B cell (primary cell): ENCODE measurements at places on chromosomes 4 and X.

DNA sequence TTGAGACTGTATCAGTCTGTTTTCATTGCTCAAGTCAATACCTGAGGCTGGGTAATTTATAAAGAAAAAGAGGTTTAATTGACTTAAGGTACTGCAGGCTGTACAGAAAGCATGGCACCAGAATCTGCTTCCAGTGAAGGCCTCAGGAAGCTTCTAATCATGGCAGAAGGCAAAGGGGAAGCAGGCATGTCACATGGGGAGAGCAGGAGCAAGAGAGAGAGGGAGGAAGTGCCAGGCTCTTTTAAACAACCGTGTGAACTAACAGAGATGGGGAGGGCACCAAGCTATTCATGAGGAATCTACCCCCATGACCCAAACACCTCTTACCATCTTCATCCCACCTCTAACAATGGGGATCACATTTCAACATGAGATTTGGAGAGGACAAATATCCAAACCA is 7.2 kb upstream of the TMEM131L start:
- H3K4me3 ChIP-seq, result no peak overlapping the region
- H3K27ac ChIP-seq, result no peak overlapping the region
- H3K4me1 ChIP-seq, result peaks cover 4% of the 10 kb centered on the region
- no peak for DNase-seq
- no peaks in the 10 kb centered on the region for H3K36me3 ChIP-seq

- peak overlapping the region; percentile 99 for H3K4me3 ChIP-seq
- peaks cover 4% of the 10 kb centered on the region for H3K36me3 ChIP-seq
- peaks cover 10% of the 10 kb centered on the region for H3K4me1 ChIP-seq
- H3K27ac ChIP-seq, result peak overlapping the region; percentile 100
- no peaks in the 10 kb centered on the region for H3K27me3 ChIP-seq
- peak; percentile 81 for DNase-seq
Measured at GRCh38 chr4:15003401-15003890, 1.2 kb downstream of the CPEB2 start.

GRCh38 chr4:148355442-148356123 is 86.6 kb downstream of the NR3C2 start:
- no peaks in the 10 kb centered on the region for H3K27me3 ChIP-seq
- no peak for DNase-seq
- H3K4me1 ChIP-seq, result no peaks in the 10 kb centered on the region
- no peak overlapping the region for H3K27ac ChIP-seq
- H3K4me3 ChIP-seq, result no peak overlapping the region

- H3K4me3 ChIP-seq, result no peak overlapping the region
- no peaks in the 10 kb centered on the region for H3K4me1 ChIP-seq
- no peak overlapping the region for H3K27ac ChIP-seq
- H3K36me3 ChIP-seq, result no peaks in the 10 kb centered on the region
- no peaks in the 10 kb centered on the region for H3K27me3 ChIP-seq
- DNase-seq, result no peak
Measured at GRCh38 chr4:151436093-151436518, 27.1 kb downstream of the FHIP1A start.

- no peaks in the 10 kb centered on the region for H3K4me1 ChIP-seq
- DNase-seq, result no peak
- no peaks in the 10 kb centered on the region for H3K36me3 ChIP-seq
- H3K27me3 ChIP-seq, result no peaks in the 10 kb centered on the region
- no peak overlapping the region for H3K4me3 ChIP-seq
Measured at GRCh38 chr4:48436318-48436717, 46.8 kb upstream of the SLC10A4 start.

GRCh38 chr4:21032089-21032645 is 331.9 kb downstream of the PACRGL start:
- DNase-seq, result no peak
- H3K36me3 ChIP-seq, result no peaks in the 10 kb centered on the region
- H3K4me3 ChIP-seq, result no peak overlapping the region
- H3K27me3 ChIP-seq, result no peaks in the 10 kb centered on the region
- H3K4me1 ChIP-seq, result no peaks in the 10 kb centered on the region

- no peak overlapping the region for H3K4me3 ChIP-seq
- DNase-seq, result no peak
- H3K36me3 ChIP-seq, result no peaks in the 10 kb centered on the region
- no peaks in the 10 kb centered on the region for H3K27me3 ChIP-seq
- H3K27ac ChIP-seq, result no peak overlapping the region
Measured at GRCh38 chr4:124937993-124938392, 225.5 kb upstream of the ANKRD50 start.

- H3K27ac ChIP-seq, result no peak overlapping the region
- no peaks in the 10 kb centered on the region for H3K36me3 ChIP-seq
- no peak for DNase-seq
Measured at GRCh38 chrX:143964549-143964948, 80.7 kb downstream of the UBE2NL start.

DNA sequence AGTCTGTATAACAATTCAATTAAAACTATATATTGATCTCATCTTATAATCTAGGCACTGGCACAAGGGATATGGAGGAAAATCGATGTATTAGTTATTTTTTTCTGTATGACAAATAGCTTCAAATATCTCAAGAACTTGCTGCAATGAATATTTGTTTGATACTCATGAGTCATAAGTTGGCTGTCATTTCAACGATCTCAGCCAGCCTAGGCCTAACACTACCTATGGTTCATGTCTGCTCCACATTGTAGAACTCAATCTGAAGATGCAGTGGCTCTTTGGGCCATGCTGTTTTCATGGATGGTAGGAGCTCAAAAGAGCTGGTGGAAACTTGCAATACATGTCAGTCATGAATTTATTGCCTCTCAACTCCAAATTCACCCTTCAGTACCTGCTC is 44.7 kb downstream of the MAGEB17 start:
- no peaks in the 10 kb centered on the region for H3K4me1 ChIP-seq
- H3K27me3 ChIP-seq, result no peaks in the 10 kb centered on the region
- no peak overlapping the region for H3K27ac ChIP-seq
- H3K4me3 ChIP-seq, result no peak overlapping the region

DNA sequence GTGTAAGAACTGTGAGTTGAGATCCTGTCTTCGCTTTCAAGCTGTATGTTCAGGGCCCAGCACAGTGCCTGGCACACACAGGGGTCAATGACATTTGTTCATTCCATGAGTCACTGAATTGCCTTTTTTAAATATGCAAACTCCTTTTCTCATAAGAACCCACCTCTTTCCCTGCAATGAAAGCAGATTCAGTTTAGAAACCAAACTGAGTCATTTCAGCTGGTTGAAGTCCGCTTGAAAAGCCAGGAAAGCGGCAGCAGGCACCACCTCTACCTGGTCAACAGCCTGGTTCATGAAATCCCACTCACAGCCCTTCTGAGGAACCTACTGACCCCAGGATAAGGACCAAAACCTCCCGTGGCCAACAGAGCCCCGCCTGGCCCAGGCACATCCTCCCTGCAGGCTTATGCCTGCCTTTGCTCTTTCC is 4.5 kb upstream of the C1QTNF7 start:
- no peak overlapping the region for H3K27ac ChIP-seq
- H3K27me3 ChIP-seq, result no peaks in the 10 kb centered on the region
- DNase-seq, result no peak
- no peak overlapping the region for H3K4me3 ChIP-seq
- H3K4me1 ChIP-seq, result no peaks in the 10 kb centered on the region

GRCh38 chr4:19693936-19694570 is 557.7 kb upstream of the SLIT2 start:
- H3K4me1 ChIP-seq, result no peaks in the 10 kb centered on the region
- no peaks in the 10 kb centered on the region for H3K27me3 ChIP-seq
- no peak overlapping the region for H3K4me3 ChIP-seq
- no peak overlapping the region for H3K27ac ChIP-seq
- DNase-seq, result no peak
- no peaks in the 10 kb centered on the region for H3K36me3 ChIP-seq

- no peak overlapping the region for H3K4me3 ChIP-seq
- H3K27me3 ChIP-seq, result no peaks in the 10 kb centered on the region
- no peaks in the 10 kb centered on the region for H3K36me3 ChIP-seq
Measured at GRCh38 chr4:160319221-160319867, 1216.5 kb downstream of the RAPGEF2 start.

GRCh38 chrX:44889824-44890223 is 16.8 kb downstream of the KDM6A start:
- peaks cover 20% of the 10 kb centered on the region for H3K4me1 ChIP-seq
- no peak overlapping the region for H3K27ac ChIP-seq

DNA sequence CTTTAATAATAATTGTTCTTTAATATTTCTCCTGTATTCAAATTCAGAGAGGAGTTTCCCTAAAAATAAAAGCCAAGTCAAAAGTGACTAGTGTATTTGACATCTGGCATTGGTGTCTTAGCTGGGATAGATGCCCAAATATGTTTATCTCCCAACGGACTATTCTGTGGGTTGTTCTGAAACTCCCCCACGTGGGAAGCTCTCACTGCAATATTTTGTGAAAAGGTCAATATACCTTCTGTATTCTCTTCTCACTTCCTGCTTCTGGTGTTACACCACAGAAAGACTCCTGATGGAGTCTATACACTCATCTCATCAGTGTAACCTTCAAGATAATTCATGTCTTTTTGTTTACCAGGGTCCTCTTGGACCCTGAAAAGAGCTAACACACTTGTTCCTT is 2052.8 kb upstream of the TENM3 start:
- no peak overlapping the region for H3K4me3 ChIP-seq
- H3K4me1 ChIP-seq, result no peaks in the 10 kb centered on the region
- H3K27ac ChIP-seq, result no peak overlapping the region
- no peaks in the 10 kb centered on the region for H3K36me3 ChIP-seq
- no peak for DNase-seq

GRCh38 chrX:118685393-118685792 is 42.0 kb upstream of the IL13RA1 start:
- no peak overlapping the region for H3K4me3 ChIP-seq
- H3K36me3 ChIP-seq, result peaks cover 2% of the 10 kb centered on the region

DNA sequence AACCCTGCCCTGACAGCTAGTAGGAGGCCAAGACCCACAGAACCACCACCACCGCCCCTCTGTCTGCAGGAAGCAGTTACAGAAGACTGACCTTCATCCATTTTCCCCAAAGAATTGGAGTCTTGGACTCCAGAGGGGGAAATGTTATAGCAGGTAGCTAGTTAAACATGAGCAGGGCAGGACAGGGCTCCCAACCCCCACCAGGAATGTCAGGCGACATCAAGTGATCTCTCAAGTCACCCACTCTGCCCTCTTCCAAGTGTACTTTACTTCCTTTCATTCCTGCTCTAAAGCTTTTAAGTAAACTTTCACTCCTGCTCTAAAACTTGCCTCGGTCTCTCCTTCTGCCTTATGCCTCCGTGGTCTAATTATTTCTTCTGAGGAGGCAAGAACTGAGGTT is 17.1 kb upstream of the AADAT start:
- H3K36me3 ChIP-seq, result no peaks in the 10 kb centered on the region
- no peak overlapping the region for H3K4me3 ChIP-seq
- no peak for DNase-seq
- H3K4me1 ChIP-seq, result no peaks in the 10 kb centered on the region
- no peak overlapping the region for H3K27ac ChIP-seq
- H3K27me3 ChIP-seq, result no peaks in the 10 kb centered on the region

- no peaks in the 10 kb centered on the region for H3K27me3 ChIP-seq
- H3K4me3 ChIP-seq, result no peak overlapping the region
- H3K27ac ChIP-seq, result no peak overlapping the region
- DNase-seq, result no peak
- no peaks in the 10 kb centered on the region for H3K4me1 ChIP-seq
- H3K36me3 ChIP-seq, result no peaks in the 10 kb centered on the region
Measured at GRCh38 chr4:141656031-141656430, 19.6 kb downstream of the IL15 start.

DNA sequence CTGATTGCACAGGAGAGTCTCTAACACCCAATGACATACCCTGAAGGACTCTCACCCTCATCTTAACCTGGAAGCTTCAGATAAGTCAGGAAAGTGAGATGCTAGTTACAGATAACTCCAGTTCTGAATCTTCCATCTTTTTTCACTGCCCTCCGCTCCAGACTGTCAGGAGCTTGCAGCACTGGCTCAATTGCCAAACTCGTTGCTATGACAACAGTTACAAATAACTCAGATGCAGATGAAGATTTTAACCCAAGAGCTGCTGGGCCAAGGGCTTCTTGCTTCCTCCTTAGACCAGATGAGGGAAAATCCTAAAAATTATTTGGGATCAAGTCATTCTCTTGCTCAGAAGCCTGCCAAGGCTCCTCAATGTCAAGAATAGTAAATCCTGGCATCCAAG is 109.1 kb upstream of the HUWE1 start:
- no peaks in the 10 kb centered on the region for H3K27me3 ChIP-seq
- no peaks in the 10 kb centered on the region for H3K36me3 ChIP-seq
- H3K4me3 ChIP-seq, result no peak overlapping the region
- H3K4me1 ChIP-seq, result no peaks in the 10 kb centered on the region

DNA sequence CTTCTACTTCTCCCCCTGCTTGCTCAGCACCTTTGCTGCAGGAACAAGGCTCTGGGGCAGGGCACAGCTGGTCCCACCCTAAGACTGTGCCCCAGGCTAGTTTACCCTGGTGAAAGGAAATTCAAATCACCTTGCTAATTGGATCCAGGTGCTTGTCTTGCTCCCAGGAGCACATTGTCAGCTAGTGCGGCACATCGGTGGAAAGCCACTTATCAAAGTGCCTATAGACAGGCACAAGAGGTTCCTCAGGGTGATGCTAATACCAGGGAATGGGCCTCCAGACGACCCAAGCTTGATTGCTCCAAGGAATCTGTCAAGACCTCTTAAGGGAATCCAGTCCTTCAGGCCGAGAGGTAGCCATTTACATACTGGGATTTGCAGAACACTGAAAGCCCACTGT is 64.5 kb upstream of the PRPS1 start:
- no peak overlapping the region for H3K4me3 ChIP-seq
- DNase-seq, result no peak
- no peaks in the 10 kb centered on the region for H3K4me1 ChIP-seq
- H3K27me3 ChIP-seq, result no peaks in the 10 kb centered on the region
- no peaks in the 10 kb centered on the region for H3K36me3 ChIP-seq

DNA sequence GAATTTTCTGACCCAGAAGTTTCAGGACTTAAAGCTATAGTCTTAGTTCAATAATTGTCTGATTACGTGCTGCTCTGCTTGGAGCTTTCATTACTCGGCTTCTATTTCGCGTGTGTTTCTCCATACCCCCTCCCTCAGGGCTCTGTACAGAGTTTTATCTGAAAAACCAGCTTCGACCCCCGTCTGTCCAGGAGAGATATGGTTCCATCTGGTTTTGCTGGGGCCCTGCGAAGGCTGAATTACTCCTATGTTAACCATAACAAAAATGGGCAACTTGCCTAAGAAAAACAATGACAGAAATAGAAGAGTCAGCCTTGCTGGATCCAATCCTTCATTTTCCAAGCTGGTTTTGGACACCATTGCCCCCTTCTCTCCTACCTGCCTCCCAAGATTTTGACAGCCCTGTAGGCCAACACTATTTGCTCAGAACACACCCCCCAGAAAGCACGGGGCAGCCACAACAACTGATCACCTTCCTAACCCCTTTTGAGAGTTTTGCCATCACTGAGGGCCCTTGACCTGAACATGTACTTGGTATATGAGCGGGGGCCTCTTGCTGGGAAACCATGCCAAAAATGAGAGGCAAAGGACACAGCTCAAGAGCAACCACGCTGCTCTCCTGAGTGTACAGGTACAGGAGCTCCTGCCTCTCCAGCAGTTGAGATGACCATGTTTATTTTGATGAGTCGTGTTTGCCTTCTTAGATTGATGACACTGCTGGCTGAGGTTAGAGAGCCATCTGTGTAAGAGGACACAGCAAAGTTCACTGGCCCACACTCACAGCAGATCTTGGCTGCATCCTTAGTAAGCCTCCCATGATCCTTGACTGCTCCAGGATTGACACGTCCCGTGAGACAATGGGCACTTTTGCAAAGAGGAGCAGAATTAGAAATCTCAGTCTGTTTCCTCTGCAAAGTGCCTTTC is 36.2 kb upstream of the ATP6AP2 start:
- no peak overlapping the region for H3K4me3 ChIP-seq
- DNase-seq, result no peak
- H3K27ac ChIP-seq, result no peak overlapping the region
- H3K4me1 ChIP-seq, result no peaks in the 10 kb centered on the region
- H3K36me3 ChIP-seq, result no peaks in the 10 kb centered on the region

- no peaks in the 10 kb centered on the region for H3K36me3 ChIP-seq
- H3K4me3 ChIP-seq, result no peak overlapping the region
- H3K27ac ChIP-seq, result no peak overlapping the region
- H3K27me3 ChIP-seq, result no peaks in the 10 kb centered on the region
- no peaks in the 10 kb centered on the region for H3K4me1 ChIP-seq
Measured at GRCh38 chr4:125283707-125284279, 31.0 kb upstream of the FAT4 start.
